ENCODE measurements at places on chromosomes 11 and 22.

DNA sequence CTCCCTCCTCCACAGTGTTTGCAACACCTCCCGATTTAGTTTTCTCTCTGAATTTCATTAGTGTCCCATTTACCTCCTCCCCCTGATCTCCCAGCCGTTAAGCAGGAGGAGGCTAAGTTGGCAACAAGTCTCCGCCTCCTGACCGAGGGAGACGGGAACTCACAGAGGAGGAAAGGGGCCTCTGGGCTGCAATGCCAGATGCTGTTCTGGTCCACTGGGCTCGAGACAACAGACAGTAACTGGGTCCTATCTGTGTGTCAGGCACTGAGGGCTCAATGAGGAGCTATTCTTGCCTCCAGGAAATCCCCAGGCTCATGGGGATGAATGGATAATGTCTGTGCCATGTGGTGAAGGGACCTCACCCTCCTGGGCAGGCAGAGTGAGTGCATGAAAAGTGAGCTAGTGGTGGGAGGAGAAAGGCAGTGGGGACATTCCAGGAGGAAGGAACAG lies 228.1 kb downstream of the TENM4 start:
- DNase-seq: peak; percentile 21

DNA sequence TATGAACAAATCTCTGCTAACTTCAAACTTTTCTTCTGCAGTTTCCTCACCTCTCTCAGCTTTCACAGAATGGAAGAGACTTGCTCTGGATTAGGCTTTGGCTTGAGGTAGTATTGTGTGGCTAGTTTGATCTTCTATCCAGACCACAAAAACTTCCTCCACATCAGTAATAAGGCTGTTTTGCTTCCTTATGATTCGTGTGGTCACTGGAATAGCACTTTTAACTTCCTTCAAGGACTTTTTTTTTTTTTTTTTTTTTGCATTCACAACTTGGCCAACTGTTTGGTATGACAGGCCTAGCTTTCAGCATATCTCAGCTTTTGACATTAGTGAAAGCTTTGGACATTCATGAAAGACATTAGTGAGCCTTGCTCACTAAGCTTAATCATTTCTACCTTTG lies 47.5 kb upstream of the LRRC55 start:
- no peak for DNase-seq

GRCh38 chr11:61775106-61775505 lies 17.3 kb downstream of the TMEM258 start:
- no peak for DNase-seq

GRCh38 chr22:39900306-39901227 lies at the start of gene GRAP2:
GRAP2 (plus strand) TSS chr22:39901084; CDS start chr22:39947107, 46,023 bp downstream.
- DNase-seq: no peak

- no peak for DNase-seq
Measured at GRCh38 chr11:6297831-6298230, 22.5 kb downstream of the CAVIN3 start.

Data from glutamatergic neuron (in vitro differentiated cells).